ENCODE measurements at places on chromosomes 1 and 21. TPM values are rescaled to one million over a fixed set of nuclear protein-coding genes. Genes with fewer than 3 reads are reported as not detected.

LMX1A gene
- 0.73 TPM for total RNA-seq

AADACL4 gene
- not detected for total RNA-seq

- no peak for DNase-seq
Observed at GRCh38 chr1:32828341-32828740, 10.9 kb downstream of the S100PBP start.

DNA sequence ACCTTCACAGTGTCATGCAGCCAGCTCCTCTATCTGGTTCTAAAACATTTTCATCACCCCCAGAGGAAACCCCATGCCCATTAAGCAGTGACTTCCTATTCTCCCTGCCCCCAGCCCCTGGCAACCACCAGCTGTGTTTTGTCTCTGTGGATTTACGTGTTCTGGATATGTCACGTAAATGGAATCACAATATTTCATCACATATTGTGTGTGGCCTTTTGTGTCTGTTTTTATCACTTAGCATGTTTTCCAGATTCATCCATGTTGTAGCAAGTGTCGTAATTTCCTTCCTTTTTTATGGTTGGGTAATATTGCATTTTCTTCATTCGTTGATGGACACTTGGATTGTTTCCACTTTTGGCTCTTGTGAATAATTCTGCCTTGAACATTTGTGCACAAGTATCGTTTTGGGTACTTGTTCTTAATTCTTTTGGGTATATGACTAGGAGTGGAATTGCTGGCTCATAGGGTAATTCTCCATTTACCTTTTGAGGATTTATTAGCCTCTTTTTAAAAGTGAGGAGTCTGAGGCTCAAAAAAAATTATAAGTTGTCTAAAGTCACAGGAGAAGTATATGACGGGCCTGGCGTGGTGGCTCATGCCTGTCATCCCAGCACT lies 127.0 kb downstream of the MRPS6 start:
- no peak for DNase-seq

CASZ1 gene
- 61.3 TPM for total RNA-seq

- no peak for DNase-seq
Observed at GRCh38 chr1:78080767-78081166, 35.0 kb downstream of the GIPC2 start.

DNA sequence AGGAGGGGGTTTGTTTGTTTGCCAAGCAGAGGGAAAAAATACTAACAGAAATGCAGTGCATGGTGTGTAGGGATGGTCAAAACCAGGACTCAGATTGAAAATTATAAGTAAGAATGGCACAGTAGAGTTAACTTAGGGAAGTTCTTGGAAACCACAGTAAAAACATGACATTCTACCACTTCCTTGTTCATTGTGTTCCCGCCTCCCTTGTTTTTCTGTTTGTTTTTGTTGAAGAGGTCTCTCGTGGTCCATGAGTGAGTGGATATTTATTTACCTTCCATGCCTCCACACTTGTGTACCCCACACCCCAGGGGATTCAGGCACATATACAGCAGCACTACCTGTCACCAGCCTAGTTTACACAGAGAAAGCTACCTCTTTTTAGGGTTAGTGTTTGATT lies 69.6 kb downstream of the OLFML2B start:
- DNase-seq, result no peak

RHD gene
- not detected for total RNA-seq

DNA sequence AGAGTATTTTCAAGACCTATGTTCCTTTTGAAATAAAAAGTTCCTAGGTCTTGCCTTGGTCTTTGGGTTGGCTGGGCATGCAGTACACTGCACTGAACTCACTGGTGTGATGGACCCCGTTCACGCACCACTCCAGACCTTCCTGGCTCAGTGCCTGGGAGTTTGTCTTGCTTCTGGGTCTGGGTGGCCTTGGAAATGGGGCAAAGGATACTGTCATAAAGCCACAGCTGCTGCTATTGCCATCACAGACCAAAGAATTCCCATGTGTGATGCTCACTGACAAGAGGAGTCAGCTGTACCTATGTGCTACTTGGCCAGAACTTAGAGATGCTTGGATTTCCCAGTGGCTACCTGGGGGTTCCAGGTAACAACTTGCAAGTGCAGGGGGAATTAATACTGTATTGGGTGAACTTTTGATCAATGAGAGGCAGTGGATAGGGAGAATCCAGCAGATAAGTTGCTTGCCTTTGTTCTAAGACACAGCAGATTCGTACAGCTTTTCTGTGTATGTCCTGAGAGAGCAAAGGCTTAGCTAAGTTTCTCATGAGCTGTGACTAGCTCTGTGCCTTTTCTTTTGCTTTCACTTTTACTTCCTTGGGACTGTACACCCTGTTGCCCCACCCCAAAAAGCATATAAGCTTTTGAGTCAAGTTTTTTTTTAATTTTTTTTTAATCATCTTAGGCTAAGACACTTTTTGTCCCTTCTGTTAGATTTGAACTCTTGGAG lies 115.3 kb downstream of the RUNX1 start:
- DNase-seq, result peak; percentile 19

DNA sequence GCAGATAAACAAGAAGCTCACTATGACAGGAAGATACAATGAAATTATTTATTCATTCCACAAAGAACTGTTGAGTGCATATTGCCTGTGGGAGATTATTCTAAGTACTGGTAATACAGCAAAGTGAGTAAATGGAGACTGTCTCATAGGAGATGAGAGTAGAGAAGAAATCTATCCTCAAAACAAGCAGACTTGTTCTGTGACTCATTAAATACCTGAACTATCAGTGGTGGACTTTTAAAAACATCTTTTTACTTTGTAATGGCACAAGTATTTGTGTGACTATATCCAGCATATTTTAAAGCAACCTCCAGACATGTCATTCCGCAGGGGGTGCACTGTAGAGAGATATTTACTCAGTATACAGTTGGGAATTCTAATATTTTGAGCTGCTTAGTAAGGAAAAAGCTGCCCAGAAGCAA lies 259.2 kb downstream of the FMN2 start:
- DNase-seq, result no peak

GRCh38 chr1:114561333-114561732 lies 20.1 kb downstream of the BCAS2 start:
- no peak for DNase-seq

- no peak for DNase-seq
Observed at GRCh38 chr1:155574077-155574476, 11.5 kb upstream of the ASH1L start.

- DNase-seq, result no peak
Observed at GRCh38 chr1:59833022-59833421, 18.3 kb downstream of the HOOK1 start.

- DNase-seq, result no peak
Observed at GRCh38 chr1:184162281-184162680, 110.8 kb downstream of the TSEN15 start.

DNA sequence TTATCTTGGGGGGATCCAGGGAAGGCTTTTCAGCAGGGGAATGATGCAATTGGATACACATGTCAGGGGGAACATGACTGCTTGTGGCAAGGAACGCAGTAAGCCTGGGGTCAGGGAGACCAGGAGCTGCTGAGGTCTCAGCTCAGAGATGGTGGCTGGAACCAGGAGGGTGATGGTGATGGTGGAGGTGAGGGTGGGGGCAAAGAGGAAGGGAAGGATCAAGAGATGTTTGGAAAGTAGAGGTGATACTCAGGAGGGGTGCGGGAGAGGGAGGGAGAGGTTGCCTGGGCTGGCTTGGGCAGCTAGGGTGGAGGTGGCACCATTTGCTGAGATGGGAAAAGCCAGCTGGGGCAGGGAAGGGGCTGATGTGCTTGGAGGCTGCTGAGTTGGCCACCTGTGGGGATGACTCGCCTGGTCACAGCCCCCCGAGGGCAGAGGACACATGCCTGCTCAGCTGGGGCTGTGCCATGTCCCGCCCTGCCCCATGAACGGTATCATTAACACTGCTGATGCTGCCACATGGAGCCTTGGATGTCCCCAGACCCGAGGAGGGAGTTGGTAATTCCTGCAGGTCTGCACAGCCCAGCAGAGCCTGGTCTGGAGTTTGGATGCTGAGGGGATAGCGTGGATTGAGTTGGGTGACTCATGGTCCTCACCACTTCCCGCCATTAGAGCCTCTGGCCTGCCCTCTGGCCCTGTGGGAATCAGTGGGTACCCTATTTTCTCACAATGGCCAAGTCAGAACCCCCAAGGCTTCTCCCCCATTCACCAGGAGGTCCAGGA lies 6.3 kb upstream of the PADI1 start:
- DNase-seq, result no peak

GRCh38 chr1:177011508-177011907 lies 153.0 kb downstream of the ASTN1 start:
- no peak for DNase-seq

CTBS gene
- total RNA-seq, result 20.5 TPM

GRCh38 chr1:65180977-65181376 lies 33.0 kb downstream of the AK4 start:
- DNase-seq, result no peak

- no peak for DNase-seq
Observed at GRCh38 chr1:193471981-193472380, 285.6 kb upstream of the B3GALT2 start.

DNA sequence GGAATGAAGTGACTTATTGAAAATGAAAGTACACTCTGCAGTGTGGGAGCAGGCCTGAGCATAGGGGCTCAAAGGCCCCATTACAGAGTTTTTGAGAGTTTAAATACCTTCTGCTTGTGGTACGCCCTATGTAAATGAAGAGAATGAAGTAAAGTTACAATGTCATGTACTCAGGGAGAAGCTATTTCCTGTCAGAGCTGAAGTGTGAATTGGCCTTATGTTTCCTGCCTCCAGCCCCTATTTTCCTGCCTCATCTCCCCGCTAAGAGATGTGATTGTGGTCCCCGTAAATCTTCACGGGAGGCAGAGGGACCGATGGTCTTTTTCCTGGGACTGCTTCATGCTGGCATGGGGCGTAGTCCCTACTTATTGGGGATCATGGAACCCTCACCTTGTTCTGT lies 2.5 kb upstream of the ZNF683 start:
- no peak for DNase-seq

NPPA gene
- not detected for total RNA-seq

PDPN gene
- total RNA-seq, result 4.1 TPM

DNA sequence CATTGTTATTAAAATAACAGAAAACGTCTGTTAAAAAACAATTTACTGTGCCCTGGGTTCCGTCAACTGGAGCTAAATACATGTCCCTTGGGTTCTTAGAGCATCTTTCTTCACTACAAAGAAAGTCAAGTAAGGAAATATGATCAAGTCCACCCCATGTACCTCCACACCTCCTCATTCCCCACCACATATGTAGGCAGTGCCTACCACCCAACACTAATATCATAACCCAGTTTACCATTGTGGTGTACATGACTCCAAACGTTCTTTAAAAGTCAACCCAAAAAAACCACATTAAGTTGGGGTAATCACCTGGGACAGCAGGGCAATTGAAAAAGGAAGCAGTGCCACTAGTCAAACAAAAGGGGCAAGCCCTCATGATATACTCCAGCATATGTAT lies 7.8 kb upstream of the LRRC52 start:
- no peak for DNase-seq

SPATA46 gene
- not detected for total RNA-seq

AADACL3 gene
- not detected for total RNA-seq

DNA sequence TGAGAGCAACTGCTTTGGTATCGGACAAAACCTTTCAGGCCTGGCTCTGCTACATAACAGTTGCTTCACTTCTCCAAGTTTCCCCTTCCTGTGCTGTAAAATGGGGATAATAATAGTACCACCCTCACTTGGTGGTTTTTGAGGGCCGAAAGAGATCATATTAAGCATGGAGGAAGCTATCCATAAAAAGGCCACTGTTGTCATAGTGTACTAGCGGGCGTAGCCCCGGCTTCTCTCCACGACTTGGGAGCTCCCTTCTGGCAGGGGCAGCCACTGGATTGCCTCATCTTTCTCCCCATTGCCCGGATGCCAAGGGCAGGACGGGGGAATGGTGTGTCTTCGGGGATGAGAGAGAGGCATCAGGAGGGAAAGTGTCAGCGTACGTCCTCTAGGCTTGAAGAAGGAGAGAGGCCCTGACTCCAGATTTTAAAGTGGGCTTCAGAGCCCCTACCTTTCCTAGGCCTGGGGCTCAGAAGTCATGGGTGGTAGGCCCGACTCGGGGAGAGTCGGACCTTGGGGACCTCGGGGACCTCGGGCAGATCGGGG lies 548 bp upstream of the MFSD2A start:
- no peak for DNase-seq

DNA sequence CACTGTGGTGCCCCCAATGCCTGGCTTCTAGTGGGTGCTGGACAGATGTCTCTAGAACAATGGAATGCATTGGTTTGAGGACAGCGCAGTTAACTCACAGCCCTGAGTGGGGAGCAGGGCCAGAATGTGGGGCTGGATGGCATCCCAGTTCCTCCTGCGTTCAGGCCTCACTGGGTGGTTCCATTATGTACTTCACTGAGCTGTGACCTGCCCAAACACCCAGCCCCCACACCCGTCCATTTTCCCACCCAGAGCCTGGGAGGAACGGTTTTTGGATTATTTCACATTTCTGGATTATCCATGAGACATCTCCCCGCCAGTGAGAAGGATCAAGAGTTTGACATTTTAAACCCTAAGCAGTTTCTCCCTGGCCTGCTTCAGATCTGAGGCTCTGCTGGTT lies 55.3 kb upstream of the WASF2 start:
- peak; percentile 52 for DNase-seq

OR2T33 gene
- total RNA-seq, result not detected

All from left colon (tissue), 2 donors.